G401 (cell line): ENCODE measurements at places on chromosomes 11 and 22. TPM values are rescaled to one million over a fixed set of nuclear protein-coding genes. Genes with fewer than 3 reads are reported as not detected.

The H19 gene
- 17.0 and 19.9 TPM in 2 replicates for total RNA-seq

The PANX2 gene
- 0.62 and 1.4 TPM in 2 replicates for total RNA-seq

The MMP3 gene
- not detected in 2 replicates for total RNA-seq

The CD6 gene
- total RNA-seq, result not detected in 2 replicates

The OR4A16 gene
- total RNA-seq, result not detected in 2 replicates

The AQP11 gene
- 0.47 TPM in 1 of 2 replicates, not detected in the other for total RNA-seq

The TFIP11 gene
- total RNA-seq, result 39.1 and 60.0 TPM in 2 replicates

The OR5B12 gene
- total RNA-seq, result not detected in 2 replicates

The GUCY1A2 gene
- 7.6 and 13.8 TPM in 2 replicates for total RNA-seq

DNA sequence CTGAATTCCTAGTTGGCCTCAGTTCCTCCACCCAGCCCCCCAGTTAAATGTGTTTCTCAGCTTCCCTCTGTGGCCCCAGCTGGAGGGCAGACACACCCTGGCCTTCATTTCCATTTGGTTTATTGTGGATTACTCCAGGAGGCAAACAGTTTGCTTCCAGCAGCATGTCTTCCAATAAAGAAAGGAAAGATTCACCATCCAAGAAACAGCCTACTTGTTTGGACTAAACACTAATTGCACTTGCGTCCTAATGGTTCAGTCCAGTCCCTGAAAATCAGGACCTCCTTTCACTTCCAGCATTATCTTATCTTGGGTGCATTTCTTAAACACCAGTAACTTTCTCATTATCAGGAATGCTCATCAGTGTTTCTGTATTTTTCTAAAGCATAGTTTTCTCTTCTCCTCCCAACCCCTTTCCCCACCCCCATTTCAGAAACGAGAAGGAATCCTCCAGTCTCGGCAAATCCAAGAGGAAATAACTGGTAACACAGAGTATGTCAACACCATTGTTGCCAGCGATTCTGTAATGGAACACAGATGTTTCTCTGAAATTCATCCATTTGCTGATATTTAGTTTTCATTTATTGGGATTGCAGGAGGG, 130.9 kb downstream of the PARVA start:
- no peak for DNase-seq

DNA sequence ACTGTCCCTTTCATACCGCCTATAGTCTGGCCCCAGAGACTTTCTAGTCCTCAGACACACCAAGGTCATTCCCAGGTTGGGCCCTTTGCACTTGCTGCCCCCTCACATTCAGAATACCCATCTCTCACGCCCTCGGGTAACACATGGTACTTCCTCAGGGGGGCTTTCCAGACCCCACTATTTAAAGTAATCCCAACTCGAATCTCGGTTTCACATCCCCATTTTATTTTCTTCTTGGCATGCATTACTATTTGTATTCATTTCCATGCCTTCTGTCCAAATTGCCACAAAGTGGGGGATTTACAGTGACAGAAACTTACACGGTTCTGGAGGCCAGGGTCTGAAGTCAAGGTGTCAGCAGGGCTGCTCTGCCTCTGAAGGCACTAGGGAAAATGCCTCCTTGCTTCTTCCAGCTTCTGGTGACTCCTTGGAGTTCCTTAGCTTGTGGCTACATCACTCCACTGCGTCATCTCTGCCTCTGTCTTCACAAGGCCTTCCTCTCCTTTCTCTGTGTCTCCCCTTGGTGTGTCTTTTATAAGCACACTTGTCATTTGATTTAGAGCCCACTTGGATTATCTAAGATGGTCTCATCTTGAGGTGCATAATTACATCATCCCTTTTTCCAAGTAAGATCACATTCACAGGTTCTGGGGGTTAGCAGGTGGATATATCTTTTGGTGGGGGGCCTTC, 15.1 kb downstream of the RCN1 start:
- DNase-seq, result no peak

DNA sequence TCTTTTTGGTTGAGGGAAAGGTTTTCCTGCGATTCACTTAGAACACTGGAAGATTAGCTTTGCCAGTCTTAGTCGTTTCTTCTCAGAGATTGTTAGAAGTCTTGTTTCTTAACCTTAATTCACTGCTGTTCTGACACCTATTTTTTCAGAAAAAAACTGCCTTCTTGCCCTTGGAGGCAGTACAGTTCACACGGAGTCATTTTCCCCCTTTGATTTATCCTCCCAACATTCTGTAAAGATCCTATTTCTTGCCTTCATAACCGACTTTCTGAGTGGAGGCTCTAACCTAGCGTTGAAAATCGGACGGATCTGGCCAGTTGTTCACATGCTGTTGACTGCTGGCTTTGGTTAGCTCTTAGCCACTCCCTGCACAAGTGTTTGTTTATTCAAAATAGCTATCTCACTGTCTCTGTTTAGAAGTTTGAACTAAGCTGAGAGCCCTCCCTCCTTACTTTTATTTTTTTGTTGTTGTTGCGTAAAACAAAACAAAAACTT, 737 bp downstream of the BCL2L13 start:
- no peak for DNase-seq

DNA sequence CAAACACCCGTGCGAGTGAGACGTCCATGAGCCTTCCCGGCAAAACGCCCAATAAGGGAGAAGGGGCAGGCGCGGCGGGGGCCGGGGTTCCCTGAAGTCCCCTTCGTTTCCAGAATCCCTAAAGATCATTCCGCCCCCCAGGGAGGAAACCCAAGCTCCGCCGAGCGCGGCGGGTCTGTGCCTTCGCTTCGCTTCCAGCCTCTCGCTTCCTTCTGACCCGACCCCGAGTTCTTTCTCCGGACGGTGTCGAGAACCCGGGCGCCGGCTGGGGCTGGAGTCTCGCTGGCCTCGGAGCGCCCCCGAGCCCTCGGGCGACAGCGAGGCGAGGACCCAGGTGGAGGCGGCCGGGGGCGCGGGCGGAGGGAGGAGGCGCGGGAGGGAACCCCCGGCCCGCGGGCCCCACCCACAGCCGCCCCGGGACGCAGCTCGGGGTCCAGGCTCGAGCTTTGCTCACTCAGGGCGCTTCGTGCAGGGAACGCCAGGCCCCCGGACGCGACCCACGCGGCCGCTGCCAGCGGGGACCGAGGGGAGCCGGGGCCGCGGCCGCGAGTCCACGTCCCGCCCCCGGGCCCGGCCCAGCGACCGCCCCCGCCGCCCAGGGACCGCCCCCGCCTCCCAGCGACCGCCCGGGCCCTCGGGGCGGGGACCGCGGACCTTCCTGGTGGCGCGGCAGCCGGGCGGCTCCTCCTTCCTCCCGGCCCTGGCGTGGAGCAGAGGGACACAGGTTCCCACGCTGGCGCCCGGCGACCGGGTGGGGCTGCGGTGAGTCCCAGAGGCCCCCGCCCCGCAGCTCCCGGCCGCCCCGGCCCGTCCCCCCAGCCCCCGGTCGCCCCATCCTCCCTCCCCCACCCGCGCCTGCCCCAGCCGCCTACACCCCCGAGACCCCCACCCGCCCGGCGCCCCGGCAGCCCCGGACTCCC, at the start of gene PGGHG:
Gene PGGHG (plus strand): TSS at position 649 of the 920 bp plus-strand sequence. CDS start 691 bp downstream, outside the sequence.
- DNase-seq, result no peak

DNA sequence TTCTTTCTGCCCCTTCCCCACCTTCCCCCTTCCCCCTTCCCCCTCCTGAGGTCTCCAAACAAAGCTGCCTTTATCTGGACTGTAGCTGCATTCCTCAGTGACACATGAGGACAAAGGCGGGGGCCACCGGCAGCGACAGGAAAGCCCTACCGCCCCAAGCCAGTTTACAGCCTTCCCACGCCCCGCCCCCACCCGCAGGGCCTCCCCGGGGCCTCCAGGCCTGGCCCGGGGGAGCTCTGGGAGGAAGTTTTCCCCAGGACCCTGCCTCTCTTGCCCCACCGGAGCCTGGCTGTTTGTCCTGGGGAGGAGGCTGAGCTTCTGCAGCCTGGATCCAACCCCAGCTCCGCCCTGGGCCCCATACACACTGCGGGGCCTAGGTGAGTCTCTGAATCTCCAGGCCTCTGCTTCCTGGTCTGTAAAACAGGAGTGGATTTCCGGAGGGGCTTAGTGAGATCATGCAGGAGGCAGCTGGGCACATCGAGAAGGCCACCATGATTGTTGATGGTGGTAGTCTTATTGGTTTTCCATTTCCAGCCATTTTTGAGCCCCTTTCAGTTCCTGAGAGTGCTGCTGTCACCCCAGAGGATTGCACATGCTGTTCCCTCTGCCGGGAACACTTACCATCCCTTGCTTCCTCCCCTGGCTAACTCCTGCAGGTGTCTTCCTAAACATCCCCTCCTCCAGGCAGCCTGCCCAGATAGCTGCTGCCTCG, 130.7 kb downstream of the MN1 start:
- no peak for DNase-seq

- peak; percentile 71 for DNase-seq
Observed at GRCh38 chr11:11444804-11445131, 91.7 kb upstream of the CSNK2A3 start.

GRCh38 chr11:113764527-113765219, 8.8 kb downstream of the ZW10 start:
- no peak for DNase-seq

DNA sequence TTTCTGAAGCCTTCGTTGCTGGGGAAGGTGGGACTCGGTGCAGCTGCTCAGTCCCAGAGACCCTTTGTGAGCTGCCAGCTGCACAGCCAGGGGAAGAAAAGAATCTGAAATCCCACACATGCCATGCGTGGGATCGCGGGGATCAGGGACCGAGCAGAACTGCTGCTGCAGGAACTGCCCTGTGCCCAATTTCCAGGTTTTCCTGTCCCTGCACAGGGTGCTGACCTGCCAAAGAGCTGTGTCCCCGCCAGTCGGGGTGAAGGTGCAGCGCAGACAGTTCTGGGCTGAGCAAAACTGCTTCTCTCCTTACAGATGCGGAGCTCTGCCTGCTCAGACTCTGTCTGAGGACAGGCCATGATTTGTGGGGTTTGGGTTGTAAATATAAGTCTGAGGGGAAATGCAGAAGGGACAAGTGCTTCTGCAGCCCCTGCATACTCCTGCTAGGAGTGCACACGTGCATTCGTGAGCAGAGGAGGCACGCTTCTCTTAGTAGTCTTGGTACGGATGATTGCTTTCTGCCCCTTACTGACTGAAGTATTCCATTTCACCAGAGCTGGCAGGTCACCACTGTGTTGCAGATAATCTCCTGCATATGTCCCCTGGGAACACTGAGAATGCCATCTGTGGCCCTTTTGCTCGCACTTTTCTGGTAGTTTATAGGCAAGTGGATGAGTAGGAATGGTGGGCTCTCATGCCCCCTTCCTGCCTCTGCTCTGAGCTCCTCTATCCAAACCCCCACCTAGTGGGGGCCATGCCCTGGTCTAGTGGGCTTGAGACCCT, 141.4 kb downstream of the PARVA start:
- DNase-seq, result no peak

DNA sequence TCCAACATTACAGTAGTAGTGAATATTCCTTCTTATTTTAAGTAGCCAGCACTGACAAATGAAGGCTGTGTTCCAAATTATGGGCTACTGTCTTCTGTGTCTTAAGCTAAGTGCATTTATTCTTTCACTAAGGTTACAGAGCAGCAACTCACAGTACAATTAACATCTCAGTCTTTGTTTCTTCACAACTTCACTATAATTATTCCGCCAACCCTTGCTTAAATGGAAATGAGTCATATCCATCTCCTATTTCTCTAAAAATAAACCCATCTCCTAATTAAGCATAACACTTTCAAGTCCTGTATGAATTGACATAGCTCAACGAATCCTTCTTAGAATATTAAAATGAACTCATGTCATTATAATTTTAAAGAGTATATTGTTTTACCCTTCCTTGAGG, 6.7 kb downstream of the ETS1 start:
- DNase-seq, result no peak

DNA sequence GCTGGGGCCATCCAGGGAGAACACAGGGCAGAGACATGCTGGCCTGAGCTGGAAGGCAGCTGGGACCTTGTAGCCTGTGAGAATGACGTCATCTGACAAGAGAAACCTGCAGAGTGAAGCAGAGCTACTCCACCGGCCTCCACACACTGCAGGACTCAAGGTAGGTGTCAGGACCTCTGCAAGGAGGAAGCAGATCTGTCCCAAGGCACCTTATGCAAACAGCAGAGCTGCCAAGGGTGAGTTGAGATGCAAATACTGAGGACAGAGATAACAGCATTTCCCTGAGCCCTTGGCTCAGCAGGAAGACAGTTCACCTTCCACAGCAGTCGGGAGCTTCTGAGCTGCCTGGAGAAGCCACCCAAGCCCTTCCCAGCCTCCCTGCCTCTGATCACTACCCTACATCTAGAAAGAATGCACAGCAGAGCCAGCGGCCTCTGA, 51.9 kb upstream of the IGSF9B start:
- no peak for DNase-seq

- DNase-seq, result no peak
Observed at GRCh38 chr11:34343153-34343552, 14.7 kb downstream of the ABTB2 start.

DNA sequence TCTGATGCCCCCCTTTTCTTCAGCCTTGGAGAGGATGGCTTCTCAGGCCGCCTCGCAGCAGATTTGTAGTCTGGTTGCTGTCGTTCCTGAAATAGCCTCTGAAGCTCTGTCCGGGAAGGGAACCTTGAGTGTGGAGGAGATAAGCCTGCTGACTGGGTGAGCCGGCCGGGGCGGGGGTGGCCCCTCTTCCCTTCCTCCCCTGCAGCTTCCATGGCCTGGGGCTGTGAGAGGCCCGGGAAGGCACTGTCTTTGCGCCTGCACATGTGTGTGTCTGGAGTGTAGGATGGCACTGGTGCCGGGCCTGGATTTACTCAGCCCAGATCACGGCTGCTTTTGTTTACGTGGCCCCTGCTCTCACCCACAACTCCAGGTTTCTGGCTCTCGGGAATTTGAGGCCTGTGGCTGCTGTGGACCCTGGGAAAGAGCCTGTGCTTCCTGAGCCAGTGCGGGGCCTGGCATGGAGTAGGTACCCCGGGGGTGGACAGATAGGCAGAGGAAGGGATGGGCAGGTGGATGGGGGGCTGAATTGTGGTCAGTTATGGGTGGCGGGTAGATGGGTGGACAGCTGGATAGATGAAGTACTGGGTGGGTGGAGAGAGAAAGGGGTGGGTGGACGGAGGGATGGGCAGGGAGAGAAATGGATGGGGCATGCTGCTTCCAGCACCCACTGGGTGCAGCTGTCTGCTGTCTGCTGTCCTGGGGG, 16.6 kb downstream of the KCNQ1 start:
- DNase-seq, result no peak

- no peak for DNase-seq
Observed at GRCh38 chr11:78208257-78209165, 19.8 kb downstream of the USP35 start.

DNA sequence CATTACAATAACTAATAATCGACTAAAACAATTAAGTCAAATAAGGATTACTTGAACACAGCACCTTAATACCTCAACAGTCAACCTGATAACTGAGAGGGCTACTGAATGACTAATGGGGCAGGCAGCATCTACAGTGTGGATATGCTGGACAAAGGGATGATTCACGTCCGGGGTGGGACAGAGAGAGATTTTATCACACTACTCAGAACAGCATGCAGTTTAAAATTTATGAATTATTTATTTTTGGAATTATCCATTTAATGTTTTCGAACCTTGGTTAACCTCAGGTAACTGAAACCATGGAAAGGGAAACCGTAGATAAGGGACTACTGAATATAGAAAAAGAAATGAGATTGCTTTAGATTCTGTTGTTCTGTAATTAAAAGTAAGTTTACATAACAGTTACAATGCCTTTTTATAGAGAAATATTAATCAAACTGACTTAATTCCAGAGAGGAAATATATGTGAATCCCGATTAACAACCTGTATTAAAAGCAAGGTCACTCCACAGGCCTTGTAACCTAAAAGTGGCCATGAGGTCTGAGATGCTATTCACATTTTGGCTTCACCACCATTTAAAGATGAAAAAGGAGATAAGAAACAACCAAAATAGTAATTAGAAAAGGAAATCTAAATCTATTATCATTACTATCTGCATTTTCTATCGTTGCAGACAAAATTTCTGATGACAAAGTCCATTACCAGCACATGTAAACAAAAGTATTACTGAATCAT, 119.0 kb upstream of the TP53AIP1 start:
- no peak for DNase-seq

- no peak for DNase-seq
Observed at GRCh38 chr11:17159441-17159840, 48.3 kb downstream of the PIK3C2A start.
